Esophagus squamous epithelium (tissue), 5 donors: ENCODE measurements at places on chromosomes 5 and 9.

DNA sequence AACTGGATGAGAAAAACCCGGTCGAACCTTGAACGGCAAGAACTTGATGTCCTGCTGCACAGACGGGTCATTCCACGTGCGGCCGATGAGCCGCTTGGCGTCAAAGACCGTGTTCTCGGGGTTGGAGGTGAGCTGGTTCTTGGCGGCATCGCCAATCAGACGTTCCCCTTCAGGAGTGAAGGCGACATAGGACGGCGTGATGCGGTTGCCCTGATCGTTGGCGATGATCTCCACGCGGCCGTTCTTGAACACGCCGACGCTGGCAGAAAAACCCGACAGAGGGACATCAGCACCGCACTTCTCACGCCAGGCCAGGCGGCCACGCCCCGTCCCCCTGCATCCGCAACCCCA, 519 bp downstream of the HSPA5 start:
- no peak for DNase-seq

DNA sequence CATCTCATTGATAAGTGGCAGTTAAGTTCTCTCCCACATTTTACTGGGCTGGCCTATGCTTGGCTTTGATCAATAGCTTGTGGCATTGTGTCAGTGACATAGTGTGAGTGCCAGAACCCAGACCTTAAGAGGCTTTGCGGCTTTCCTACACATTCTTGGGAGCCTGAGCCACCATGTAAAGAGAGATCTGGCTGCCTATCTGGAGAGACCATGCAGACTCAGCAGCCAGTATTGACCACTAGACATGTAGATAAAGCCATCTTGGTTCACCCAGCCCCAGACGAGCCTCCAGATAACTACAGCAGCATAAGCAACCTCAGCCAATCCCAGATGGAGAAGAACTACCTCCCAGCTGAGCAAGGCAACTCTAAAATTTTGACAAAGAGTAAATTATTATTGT, 28.6 kb downstream of the C9orf153 start:
- no peak for DNase-seq

GRCh38 chr9:26565118-26565517, 327.5 kb downstream of the CAAP1 start:
- no peak for DNase-seq

- no peak for DNase-seq
Observed at GRCh38 chr9:129081388-129081904, 535 bp downstream of the DOLPP1 start.

GRCh38 chr5:178418471-178419010, 171.7 kb downstream of the COL23A1 start:
- no peak for DNase-seq

GRCh38 chr9:91580136-91580535, 156.5 kb upstream of the NFIL3 start:
- no peak for DNase-seq

DNA sequence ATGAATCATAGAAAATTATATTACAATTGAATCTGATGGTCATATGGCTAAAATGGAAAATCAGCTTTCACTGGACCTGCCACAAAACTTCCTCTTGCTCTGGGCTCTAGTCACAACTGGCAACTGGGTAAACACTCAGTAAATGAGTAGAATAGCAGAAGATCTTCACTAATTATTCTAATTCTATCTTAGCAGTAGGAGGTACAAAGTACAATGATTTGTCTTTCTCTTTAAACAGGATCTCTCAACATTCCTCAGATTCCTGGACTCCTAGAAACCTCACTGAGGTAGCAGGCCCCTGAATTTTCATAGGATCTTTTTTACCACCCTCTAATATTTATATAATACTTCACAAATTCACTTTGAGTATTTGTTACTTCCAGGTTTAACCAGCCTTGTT, 239.9 kb upstream of the SMARCA2 start:
- DNase-seq = no peak

GRCh38 chr5:95655575-95655974, 9.0 kb downstream of the RFESD start:
- no peak for DNase-seq

GRCh38 chr5:90334741-90335140, 74.8 kb downstream of the CETN3 start:
- DNase-seq = no peak

DNA sequence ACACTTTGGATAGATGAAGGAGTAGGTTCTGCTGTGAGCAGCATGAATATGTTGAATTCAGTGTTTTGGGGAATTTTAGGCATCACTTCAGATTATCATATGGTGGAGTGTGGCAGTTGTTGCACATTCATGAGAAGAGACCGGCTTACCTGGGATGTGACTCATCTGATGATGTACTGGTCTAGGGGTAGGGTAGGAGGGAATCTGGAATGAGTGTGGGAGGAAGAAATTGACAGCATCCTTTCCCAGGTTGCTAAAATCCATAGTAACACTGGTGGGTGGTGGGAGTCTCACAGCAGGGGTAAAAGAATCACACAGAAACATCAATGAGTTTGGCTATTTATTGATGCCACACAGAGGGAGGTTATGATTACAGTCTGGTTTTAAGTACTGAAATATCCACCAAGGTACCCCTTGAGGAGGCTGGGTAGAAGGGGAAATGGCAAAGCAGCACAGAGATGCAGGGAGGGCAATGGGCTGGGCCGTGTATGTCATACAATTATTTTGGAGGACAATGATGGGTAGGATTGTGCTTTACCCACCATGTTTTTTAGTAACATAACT, 82.5 kb downstream of the TARS1 start:
- DNase-seq = no peak

DNA sequence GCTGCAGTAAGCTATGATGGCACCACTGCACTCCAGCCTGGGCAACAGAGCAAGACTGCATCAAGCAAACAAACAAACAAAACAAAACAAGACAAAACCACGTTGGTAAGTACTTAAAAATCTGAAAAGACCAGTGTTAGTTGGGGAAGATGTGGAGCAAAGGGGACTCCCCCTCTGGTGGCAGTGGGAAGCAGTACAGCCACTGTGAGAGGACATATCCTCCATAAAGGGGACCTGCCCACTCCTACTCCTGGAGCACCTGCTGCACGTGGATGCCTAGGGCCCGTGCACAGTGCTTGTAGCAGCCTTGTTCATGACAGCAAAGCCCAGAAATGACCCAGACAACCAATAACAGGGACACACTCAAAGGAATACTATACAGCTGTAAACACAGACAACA, 17.0 kb upstream of the IPPK start:
- no peak for DNase-seq

DNA sequence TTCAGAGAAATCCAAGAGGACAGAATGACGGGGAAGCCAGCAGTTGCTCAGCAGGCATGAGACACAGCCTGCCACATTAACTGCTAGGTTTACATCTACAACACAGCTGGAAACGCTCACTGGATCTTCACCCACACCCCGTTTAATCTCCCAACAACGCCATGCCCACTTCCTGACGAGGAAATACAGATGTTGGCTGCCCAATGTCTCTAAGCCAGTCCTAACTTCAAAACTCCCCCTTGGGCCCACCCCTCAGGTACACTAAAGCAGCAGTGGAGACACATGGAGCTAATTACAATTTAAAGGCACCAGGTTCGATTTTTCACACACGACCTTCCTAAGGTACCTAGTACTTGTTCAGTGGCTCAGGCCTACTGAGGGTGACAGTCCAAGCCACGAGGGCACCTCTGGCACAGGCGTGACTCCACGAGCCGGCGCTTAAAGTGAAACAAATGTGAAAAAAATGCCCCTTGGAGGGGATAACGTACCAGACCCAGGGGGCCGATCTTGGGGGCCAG, 904 bp downstream of the RPL12 start:
- DNase-seq = no peak

- no peak for DNase-seq
Observed at GRCh38 chr9:106828070-106828469, 34.9 kb upstream of the ZNF462 start.
